Astrocyte of the cerebellum (primary cell): ENCODE measurements at places on chromosomes 16 and 17.
A peak's percentile ranks its signal among the peaks of the same experiment; 100 is the strongest.

DNA sequence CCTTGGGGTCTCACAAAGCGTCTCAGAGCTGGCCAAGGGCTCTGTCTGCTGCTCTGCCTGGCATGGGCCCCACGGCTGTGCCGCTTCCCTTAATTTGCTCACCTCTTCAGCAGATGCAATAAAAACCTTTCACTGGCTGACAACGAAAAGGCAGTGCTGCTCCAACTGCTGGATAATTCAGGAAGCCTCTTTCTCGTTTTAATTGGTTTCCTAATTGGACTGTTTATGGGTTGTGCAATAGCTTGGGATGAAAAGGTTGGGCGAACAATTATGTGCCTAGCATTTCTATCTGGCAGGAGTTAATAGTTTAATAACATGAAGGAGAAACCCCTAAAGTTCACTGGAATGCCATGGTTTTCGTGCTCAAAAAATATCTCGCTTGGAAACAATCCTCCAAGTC, 234.1 kb upstream of the IRX5 start:
- no peak for DNase-seq

DNA sequence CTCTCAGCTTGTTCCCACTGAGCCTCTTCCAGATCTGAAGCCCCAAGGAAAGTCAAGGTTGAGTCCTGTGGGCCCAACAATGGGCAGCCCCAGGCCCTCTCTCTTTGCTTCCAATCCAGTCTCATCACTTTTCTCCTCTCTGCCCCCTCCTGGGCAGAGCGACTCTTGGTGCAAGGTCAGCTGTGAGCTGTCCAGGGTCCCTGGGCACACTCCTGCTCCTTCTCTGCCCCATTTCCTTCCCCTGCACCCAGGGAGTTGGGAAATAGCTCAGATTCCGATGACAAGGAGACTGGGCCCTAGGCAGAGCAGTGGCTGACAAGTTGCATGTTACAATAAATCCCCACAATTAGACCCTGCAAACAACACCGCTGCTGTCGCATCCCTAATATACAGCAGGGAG, 16.1 kb upstream of the CRHR1 start:
- DNase-seq = no peak

DNA sequence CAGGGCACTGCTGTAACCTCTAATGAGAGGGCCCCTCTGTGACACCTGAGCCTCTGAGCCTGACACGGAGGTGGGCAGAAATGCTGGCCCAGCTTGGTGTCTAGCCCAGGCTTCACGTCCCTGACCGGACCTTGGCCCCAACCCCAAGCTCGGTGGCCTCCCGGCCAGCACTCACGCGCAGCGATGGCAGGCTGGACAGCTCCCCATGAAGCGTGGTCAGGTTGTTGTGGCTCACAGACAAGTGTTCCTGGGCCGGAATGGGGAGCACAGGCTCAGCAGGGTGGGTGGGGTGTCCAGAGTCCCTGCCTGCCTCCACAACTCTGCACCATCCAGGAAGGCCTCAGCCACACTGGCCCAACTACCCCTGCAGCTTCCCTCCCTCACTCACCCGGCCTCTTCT, 2.2 kb downstream of the FLII start:
- no peak for DNase-seq

DNA sequence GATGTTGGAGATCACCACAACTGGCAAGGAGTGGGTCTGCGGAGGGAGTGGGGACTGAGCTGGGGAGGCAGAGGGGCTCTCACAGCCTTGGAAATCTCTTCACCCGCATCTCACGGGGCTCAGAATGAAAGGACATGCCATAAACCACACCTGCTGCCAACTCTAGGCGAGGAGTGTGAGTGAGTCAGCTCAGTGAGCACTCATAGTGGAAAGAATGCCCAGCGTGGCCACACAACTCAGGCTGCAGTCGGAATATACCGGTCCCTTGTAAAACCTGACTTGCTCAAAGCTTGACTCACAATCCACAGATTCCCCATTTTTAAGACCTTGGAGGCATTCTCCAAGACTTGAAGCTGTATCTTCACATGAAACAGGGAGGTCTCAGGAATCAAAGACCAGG, 36.7 kb downstream of the STAT5A start:
- peak; percentile 87 for DNase-seq

GRCh38 chr16:87368029-87368770, 15.4 kb downstream of the FBXO31 start:
- no peak for DNase-seq

DNA sequence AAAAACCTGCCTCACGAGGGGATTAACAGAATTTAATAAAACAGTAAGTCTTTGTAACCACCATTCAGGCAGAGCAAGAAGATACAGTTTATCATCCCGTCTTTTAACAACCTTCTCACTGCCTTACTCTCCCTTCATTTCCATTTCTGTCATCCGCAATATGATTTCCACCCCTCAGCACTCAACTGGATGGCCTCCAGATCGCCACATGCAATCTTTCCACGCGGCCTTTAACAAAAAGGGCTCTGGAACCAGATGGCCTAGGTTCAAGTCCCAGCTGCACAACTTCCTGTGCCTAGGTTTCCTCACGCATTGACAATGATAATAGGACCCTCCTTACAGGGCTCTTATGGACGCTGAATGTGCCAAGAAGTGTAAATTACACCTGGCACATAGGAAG, 103.6 kb downstream of the GAS7 start:
- DNase-seq = no peak

GRCh38 chr16:77885571-77886295, 97.4 kb downstream of the VAT1L start:
- DNase-seq = no peak

DNA sequence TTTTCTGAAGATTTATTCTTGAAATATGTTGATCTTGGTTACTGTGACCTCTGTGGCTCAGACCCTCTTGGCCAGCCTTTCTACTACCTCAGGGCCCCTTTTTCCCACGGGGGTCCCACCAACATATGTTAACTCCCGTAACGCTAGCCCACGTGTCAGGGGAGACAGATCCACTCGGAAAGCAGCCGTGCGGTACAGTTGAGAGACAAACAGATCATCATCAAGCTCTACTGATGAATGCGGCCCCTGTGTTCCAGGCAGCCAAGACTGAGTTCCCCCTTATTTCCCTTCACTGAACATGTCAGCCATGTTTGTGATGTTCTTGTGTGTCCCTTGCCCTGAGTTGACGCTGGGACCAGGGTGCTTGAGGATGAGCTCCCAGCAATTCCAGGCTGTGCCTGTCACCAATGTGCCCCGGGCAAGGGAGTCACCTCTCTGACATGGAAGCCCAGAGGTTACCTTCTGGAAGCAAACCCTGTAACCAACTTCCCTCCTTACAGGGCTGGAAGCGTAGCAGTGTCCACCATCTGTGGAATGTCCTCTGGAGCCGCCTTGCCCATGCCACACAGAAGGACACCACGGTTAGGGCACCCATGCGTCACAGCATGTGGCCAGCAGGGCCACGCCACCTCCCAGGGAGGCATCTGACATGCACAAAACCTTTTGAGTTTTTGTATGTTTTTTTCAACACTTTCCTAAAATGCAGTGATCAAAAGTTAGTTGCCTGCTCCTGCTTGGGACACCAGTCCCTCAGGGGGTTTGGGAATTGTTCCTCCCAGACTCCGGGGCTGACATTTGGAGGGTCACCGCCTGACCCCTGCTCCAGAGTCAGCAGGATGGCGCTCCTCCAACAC, 193.7 kb upstream of the CHMP6 start:
- no peak for DNase-seq

DNA sequence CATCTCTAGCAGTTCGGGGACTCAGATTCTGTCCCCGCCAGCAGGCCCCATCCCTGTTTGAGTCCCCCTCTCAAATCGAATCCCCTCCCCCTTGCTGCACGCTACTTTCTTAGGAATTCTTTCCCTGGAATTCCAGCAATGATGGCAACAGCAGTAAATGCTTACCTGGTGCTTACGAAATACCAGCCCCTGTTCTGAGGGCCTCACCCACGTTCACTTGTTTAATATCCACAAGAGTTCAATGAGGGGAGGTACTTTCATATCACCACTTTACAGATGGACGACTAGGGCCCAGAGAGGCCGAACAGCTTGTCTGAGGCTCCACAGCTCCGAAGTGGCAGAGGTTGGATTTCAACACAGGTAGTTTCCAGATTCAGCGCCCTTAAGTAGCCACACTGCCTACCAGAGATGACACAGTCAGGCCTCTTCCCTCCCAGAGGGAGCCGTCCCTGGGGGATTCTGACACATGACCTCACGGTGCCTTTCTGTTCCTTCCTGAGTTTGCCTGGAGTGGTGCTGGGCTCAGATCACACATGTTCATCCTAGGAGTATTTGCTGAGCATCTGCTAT, 120.7 kb upstream of the GSE1 start:
- DNase-seq = no peak

DNA sequence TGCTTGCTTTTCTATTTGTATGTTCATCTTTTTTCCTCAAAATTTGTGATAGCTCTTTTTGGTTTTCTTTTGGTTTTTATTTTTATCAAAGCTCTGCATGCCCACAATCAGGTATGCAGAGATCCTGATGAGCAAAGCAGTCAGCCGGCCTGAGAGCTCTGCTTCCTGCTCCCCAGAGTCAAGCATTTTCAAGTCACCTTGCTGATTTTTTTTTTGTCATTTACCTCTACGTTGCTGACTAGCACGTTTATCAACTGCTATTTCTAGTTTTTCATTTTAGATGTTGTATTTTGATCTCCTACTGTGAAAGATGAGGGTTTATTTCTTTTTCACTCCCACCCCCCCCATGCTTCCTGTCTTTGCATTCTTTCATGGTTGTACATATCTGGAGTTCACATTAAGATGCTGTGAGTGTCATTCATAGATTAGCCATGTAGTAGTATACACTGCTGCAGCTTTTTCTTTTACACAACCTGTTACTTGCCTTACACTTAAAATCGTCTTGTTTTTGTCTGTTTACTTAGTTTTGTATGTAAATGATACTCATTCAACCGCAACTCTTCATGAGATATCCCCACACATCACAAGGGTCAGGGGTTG, 196.2 kb downstream of the LGALS9B start:
- no peak for DNase-seq

GRCh38 chr17:49249292-49249794, 18.8 kb upstream of the PHOSPHO1 start:
- no peak for DNase-seq

DNA sequence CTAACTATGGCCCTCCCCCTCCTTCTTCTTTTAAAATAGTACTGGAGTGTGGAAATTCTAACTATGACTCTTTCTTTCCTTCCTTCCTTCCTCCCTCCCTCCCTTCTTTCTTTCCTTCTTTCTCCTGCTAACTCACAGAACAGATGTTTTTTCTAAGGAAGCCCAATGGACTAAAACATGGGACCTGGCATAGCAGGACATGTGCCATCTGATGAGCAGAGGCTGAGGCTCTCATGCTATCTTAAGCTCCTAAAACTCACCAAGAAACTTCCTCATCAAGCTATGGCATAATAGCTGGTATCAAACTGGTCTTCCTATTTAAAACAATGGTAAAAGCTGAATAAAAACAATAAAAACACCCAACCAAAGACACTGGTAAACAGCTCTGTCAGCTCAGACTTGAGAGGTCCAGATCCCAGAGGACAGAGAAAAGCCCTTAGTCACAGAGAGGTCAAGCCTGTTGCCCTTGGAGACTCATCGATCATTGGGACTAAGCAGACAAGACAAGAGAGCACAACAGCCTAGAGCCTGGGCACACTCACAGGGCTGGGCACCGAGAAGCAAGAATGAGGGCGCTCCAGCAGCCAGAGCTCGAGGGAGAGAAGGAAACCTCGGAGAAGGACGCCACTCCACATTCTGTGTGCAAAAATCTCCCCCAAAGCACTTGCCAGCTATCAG, 27.6 kb downstream of the SLC38A10 start:
- DNase-seq = no peak

GRCh38 chr16:89256651-89257254, 39.2 kb downstream of the ZNF778 start:
- DNase-seq = no peak

DNA sequence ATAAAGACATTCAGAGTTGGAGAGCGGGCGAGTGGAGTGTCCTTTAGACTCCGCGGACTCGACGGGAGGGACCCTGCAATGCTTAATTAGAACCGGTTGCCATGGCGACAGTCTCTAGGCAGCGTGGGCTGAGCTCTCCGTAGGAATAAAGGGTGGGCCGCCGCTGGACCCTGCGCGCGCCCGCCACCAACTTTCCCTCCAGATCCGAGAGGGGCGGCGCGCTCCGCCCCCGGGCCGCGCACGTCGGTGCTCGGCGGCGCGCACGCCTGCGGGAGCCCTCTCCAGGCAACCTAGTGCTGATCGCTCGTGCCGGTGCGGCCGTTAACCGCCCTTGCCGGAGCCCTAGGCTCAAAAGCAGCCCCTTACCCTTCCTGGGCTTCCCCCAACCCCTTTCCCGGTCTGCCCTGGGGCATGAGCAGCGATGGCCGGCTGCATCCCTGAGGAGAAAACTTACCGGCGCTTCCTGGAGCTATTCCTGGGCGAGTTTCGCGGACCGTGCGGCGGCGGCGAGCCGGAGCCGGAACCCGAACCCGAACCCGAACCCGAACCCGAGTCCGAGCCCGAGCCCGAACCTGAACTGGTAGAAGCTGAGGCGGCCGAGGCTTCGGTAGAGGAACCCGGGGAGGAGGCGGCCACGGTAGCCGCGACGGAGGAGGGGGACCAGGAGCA, at the start of gene PPM1E:
Gene PPM1E, plus strand, starts transcription at position 278 of the 669 bp plus-strand sequence.
- peak; percentile 15 for DNase-seq

- no peak for DNase-seq
Observed at GRCh38 chr17:5126719-5127488, 11.1 kb downstream of the USP6 start.

DNA sequence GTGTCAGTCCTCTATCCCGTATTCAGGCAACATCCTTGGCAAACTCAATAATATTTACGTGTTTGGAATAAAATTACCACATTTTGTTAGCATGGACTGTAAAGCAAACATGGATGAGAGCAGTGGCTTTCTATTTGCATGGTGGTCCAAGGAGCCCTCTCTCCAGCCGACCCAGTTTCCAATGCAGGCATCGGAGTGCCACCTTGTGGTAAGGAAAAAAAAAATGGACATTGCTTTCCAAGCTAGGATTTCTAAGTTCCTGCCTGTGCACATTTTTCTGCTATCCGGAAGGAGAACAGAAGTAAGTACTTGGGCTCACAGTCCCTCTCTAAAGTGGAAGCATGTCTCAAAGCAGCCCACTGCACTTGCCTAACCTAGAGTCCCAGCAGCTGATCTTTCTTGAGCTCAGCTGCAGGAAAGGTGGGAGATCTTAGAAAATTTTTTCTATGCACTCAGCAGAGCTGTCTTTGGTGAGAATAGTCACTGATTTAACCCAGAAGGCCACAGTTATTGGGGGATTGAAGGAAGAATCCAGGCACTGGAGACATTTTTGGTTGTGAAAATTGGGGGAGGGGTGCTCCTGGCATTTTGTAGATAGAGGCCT, 46.0 kb upstream of the ERCC4 start:
- DNase-seq = peak; percentile 9

GRCh38 chr16:28303132-28303531, 10.8 kb downstream of the SBK1 start:
- no peak for DNase-seq
